GM13976 (cell line): ENCODE measurements at places on chromosomes 12 and 14.
A peak's percentile ranks its signal among the peaks of the same experiment; 100 is the strongest.

DNA sequence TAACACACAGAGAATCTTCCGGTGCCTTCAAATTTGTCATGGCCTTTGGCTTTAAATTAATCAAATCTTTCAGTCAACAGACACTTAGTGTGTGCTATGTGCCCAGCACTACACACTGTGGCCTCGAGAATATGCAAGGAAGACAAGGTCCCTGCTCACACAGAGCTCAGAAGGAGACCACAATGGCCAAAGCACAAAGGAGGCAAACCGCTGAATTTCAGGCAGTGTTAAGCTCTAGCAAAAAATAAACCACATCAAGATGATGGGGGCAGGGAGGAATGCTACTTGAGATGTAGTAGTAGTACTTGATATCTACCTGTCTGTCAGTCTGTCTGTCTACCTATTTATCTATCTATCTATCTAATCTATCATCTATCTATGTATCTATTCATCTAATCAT is 227.9 kb downstream of the TMEM132D start:
- no peak for DNase-seq

DNA sequence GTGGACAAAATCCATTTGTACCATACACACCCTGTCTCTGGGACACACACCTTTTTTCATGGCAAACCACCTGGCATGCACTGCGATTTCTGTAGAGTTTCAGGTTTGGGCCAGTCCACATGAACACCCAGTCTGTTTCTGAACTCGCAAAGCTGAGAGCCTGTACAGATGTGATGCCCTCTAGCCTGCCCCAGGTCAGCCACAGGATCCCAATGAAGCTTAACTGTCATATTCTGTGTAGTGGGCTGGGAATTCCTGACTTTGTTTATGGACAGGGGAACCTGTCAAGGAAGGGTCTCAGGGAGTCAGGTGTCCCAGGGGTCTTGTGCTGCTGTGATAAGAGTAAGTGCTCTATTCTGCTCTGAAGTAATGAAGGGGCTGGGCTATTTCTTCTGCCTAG is 39.8 kb downstream of the CPM start:
- no peak for DNase-seq

DNA sequence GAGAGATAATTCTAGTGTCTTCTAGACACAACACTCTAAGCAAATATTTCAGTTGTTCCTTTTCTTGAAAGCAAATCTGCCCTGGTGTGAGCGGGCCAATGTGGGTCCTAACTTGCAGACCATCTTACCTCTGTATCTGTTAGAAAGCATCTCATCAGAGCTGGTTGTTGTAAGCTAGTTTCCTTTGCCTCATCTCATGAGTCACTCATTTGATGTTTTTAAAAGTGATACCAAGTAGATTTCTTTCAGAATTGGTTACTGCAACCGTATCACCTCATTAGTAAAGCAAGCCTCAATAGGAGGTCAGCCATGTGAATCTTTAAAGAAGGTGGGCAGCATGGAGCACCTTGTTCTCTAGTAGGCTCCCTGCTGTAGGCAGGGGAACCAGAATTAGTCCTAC is 78.6 kb downstream of the DAAM1 start:
- DNase-seq: no peak

- no peak for DNase-seq
Measured at GRCh38 chr12:124222368-124223245, 72.3 kb upstream of the RFLNA start.

GRCh38 chr12:54398995-54399793 is 14.7 kb upstream of the ZNF385A start:
- peak; percentile 86 for DNase-seq

- no peak for DNase-seq
Measured at GRCh38 chr12:109881752-109882151, 1.4 kb upstream of the GLTP start.

DNA sequence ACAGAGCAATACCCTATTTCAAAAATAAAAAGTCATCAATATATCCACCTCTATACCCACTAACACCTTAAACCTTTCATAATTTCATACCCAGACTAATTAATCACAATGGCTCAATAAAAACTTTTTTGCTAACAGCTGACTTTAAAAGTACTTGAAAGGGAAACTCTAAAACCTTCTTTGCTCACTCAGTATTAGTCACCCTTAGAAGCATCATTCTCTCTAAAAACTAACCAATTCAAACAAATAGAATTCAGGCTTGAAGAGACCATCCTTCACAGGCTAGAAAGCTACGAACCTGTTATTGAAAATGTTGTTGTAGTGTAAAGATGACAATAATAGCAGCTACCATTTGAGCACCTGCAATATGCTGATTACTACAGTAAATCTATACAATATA is 37.2 kb downstream of the HECTD1 start:
- DNase-seq: no peak

- no peak for DNase-seq
Measured at GRCh38 chr14:82854131-82854530, 1320.5 kb upstream of the SEL1L start.

DNA sequence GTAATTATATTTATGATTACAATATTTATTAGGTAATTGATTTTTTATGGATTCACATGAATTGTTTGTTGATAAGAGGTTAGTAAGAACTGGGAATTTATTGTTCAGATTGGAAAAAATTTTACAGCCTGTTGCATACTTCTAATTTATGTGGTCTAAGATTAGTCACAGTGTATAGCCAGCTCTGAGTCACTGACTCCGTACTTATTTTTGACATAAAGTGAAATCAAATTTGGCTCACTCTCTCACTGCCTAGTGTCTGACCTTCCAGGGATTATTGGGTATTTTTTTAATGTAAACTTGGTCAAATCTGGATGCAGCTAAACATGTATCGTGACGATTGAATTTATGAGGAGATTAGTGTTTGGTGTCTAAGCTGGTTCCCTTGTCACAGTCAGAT is 109.3 kb downstream of the PTPRQ start:
- DNase-seq: no peak

- DNase-seq: no peak
Measured at GRCh38 chr12:89181271-89181920, 170.9 kb downstream of the DUSP6 start.

GRCh38 chr14:82595466-82595865 is 1061.8 kb upstream of the SEL1L start:
- DNase-seq: no peak

DNA sequence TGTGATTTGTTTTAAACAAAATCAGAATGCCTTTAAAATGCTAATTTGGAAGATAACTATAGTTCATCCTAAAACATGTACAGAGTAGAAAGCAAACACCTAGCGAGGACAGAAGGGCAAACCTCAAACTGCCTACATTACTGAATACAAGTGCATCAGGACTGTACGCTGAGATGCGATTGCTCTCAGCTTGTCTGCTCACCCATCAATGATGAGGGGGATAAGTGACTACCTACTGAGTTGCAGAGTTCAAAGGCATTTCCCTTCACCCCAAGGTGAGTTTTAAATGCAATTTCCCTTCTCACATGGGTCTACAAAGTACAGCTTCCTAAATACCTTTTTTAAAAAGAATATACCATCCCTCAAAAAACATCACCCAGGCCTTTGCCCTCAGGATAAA is 52.9 kb downstream of the PHLDA1 start:
- DNase-seq: no peak

GRCh38 chr14:33773205-33774030 is 177.5 kb downstream of the EGLN3 start:
- no peak for DNase-seq

DNA sequence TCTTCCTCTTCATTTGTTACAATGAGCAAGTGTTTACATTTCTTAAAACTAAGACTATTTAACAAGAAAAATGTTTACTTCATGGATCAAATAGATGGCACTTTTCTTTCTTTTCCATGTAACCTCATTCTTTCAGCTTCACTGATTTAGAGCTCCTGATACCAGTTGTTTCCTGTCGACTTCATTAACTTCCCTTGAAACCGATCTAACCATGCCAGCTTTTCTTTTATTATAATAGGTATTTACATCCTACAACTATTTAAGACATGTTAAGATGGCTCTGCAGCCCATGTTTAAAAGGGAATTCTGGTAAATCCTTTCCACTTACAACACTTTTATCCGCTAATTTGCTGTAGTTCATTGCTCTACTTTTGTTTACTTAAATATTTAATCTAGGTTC is 107.3 kb upstream of the DCN start:
- DNase-seq: no peak

- DNase-seq: no peak
Measured at GRCh38 chr12:129190827-129191226, 337.5 kb downstream of the GLT1D1 start.

GRCh38 chr12:52087961-52088820 is 8.7 kb downstream of the SMIM41 start:
- peak; percentile 75 for DNase-seq

DNA sequence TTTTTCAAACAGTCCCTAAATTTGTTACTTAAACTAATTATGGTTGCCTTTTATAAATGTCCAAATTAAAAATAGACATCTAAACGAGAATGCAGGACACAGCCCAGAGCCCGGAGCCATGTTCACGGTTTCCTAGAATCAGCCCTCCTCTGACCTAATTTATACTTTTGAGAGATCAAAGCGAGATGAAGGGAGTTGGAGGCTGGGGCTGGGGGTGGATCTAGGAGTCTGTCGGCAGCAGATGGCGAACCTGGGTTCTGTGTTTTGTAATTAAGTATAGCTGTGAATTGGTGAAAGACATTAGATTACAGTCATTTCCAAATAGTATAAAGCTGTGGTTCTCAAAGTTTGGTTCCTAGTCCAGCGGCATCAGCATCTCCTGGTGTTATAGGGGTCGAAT is 210.1 kb downstream of the SLC41A2 start:
- DNase-seq: no peak

DNA sequence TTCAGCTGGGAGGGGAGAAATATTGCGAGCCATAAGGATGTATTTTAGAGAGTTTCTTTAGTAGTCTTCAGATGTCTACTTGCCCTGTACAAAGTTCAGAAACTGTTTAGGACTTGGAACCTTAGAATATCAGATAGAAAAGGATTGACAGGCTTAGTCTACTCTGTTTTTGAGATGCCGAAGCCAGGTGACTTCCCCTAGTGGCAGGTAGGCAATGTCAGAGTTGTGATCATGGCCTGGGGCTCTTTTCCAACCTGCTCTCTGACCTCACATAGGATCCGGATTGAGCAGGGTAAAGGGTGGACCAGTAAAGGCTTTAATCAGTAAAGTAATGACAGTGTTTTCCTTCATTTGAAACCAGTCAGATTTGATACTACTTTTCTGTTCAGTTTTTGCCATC is 59.6 kb downstream of the PRKCH start:
- DNase-seq: no peak

GRCh38 chr14:104870368-104871144 is 5.5 kb downstream of the CEP170B start:
- no peak for DNase-seq

- no peak for DNase-seq
Measured at GRCh38 chr14:69471916-69472315, 12.6 kb upstream of the PLEKHD1 start.

GRCh38 chr14:55180434-55180833 is 11.0 kb downstream of the DLGAP5 start:
- peak; percentile 50 for DNase-seq

DNA sequence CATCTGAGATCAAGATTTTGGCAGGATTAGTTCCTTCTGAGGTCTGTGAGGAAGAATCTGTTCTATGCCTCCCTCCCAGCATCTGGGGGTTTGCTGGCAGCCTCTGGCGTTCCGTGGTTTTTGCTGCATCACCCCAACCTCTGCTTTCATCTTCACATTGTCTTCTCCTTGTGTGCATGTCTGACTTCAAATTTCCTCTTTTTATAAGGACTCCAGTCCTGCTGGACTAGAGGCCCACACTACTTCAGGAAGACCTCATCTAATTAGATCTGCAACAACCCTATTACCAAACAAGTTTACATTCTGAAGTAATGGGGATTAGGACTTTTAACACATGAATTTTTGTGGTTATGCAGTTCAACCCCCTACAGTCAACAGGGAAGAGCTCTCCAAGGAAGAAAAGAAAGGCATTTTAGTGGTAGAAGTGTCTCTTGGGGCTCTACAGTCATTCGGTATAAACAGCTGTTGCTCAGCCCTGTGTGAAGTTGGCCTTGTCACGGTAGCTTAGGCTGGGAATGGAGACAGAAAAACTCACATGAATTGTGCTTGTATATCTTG is 89.7 kb downstream of the CAND1 start:
- no peak for DNase-seq

- DNase-seq: no peak
Measured at GRCh38 chr14:36662258-36662542, 540 bp downstream of the PAX9 start.

GRCh38 chr12:46400406-46400805 is 27.8 kb upstream of the SLC38A2 start:
- no peak for DNase-seq

DNA sequence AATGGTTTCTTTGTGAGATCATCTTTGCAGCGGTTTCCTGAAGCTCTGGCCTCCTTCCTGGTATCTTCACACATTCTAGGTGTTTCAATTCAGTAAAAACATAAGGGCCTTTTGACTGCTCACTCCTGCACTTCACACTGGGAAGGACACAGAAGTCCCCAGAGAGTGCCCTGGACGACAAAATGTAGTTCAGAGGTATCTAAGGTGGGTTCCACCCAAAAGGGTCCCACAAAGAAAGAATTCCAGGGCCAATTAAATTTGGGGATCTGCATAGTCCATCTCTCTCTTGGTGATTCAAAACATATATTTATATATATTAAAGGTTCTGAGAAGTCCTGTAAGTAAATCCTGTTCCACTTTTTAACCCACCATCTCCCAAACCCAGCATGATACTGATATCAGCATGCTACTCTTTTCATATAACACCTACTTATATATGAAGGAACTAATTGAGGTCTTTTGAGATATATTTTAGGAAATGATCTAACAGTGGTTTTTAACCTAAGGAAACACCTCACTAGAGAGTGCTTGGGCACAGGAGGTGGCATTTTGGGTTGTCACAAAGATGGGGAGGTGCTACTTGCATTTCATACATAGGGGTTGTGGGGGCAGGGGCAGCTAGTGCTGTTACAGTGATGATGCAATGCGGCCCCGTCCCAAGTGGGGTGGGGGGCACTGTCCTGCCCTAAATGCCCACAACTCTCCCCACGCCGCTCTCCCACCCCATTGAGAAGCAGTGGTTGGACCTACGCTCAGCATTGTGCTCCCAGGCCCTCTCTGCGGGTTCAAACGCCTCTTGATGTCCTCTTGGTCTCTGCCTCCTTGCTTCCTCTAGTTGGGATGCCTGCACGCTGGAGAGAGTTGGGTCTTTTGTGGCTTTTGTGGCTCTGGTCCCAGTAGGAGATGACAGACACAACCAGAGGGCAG is 109.4 kb downstream of the ARF6 start:
- peak; percentile 77 for DNase-seq

DNA sequence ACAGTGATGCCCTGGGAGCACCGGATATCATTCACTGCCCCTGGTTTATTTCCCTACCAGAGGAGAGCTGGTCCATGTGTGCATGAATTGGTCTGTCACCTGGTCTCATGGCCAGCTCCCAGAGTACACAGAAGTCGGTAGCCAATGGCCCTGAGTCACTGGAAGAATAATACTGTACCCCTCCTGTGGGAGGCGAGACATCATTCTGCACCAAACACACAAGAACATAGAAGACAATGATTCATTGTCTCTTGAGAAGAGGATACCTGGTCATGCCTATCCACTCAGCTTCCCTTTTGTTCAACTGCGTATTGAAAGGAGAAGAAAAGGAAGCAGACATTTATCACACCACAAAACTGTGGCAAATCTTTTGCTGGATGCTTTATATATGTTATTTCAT is 216.2 kb downstream of the DPF3 start:
- DNase-seq: no peak
